ACHN (cell line): ENCODE measurements at places on chromosomes 11 and 22.

DNA sequence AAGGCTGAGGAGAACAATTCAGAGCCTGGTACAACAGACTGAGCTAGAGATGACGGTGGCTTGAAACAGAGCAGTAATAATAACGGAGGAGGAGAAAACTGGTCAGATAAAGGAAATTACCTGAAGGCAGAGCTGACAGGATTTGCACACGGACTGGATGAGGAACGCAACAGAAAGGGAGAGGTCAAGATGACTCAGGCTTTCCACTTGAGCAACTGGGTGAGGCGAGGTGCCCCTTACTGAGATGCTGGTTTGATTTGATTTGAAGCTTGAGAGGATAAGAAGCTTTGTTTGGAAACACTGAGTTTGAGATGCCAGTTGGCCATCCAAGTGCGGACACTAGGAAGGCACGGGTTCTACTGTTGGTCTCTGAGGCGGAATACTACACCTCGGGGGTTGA lies 35.4 kb upstream of the NRIP3 start:
- peak; percentile 81 for DNase-seq

DNA sequence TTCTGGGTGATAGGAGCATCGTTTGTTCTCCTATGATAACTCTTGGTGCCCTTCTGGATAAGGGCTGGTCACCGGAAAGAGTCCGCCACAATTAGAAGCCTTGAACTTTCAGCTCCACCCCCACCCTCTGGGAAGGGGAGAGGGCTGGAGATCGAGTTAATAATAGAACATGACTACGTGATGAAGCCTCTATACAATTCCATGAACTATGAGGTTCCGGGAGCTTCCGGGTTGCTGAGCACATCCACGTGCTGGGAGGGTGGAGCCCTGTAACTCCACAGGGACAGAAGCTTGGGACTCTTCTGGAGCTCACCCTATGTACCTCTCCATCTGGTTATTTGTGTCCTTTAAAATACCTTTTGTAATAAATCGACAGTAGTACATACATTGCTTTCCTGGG lies 40.3 kb downstream of the ARHGAP42 start:
- DNase-seq, result no peak

GRCh38 chr11:61967924-61968757 lies 707 bp upstream of the FTH1 start:
- DNase-seq, result peak; percentile 26

GRCh38 chr11:68798221-68798813 lies 43.4 kb downstream of the CPT1A start:
- peak; percentile 5 for DNase-seq

DNA sequence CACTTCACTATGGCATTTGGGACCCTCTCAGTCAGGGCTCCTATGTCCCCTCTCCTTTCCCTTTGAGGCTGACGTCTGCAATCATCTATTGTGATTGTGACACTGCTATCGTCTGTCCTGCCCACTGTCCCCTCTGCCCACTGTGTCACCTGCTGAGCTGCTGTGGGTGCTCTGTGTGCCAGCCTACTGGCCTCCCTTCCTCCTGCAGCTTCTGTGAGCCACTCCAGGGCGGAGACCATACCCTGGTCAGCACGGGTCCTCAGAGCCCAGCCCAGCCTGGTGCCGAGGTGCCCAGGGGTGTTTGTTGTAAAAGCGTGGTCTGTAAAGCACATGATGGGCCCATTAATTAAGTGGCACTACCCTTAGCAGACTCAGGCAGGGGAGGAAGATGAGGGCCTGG lies 29.4 kb downstream of the MPPED1 start:
- no peak for DNase-seq

- DNase-seq, result no peak
Observed at GRCh38 chr11:82815406-82815805, 81.7 kb upstream of the FAM181B start.

DNA sequence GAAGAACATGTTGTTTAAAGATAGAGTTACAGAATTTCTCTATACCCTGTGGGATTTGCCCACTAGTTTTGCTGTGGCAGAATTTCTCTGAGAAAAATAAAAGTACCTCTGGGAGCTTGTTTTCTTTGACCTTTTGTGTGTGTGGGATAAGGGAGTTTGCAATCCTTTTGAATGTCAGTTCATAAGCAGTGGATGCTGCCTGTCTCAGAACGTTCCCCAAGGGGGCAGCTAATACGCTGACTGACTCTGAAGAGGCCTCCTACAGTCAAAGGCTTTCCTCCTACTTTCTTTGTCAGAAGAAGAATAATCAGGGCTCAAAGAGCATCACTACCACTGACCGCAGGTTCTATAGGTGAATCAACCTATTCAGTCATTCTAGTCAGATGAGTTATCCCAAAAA lies 140.6 kb downstream of the AASDHPPT start:
- DNase-seq, result no peak

DNA sequence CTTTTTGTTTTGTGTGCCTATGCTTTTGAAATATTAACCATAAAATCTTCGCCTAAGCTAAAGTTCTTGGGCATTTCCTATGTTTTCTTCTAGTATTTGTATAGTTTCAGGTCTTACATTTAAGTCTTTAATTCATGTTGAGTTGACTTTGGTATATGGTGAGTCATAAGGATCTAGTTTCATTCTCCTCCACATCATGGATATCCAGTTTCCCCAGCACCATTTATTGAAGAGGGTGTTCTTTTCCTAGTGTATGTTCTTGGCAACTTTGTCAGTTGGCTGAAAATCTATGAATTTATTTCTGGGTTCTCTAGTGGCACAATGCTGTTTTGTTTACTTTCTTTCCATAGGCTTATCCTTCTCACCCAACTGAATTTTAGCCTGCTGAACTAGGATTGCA lies 49.0 kb downstream of the CTSC start:
- DNase-seq, result no peak

- no peak for DNase-seq
Observed at GRCh38 chr11:105388006-105388405, 221.9 kb upstream of the GRIA4 start.

DNA sequence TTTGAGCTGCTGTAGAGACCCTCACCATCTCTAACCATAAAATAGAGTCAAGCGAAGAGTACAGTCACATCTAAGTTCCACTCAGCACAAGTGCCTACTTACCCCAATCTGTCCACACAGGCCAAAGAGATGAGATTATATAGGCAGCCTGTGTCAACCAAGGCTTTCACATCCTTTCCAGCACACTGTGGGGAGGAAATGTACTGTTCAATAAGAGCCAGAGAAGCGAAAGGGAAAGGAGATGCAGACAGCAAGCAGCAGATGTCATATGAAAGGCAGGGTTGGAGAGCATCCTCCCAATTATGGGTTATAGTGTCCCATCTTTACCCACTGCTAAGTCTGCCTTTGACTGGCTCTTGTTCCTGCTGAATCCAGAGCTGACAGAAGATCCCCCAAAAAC lies 16.4 kb downstream of the NRIP3 start:
- no peak for DNase-seq

- peak; percentile 28 for DNase-seq
Observed at GRCh38 chr11:132126973-132127899, 756.8 kb downstream of the NTM start.

- no peak for DNase-seq
Observed at GRCh38 chr22:25970374-25970911, 198.8 kb upstream of the SEZ6L start.

DNA sequence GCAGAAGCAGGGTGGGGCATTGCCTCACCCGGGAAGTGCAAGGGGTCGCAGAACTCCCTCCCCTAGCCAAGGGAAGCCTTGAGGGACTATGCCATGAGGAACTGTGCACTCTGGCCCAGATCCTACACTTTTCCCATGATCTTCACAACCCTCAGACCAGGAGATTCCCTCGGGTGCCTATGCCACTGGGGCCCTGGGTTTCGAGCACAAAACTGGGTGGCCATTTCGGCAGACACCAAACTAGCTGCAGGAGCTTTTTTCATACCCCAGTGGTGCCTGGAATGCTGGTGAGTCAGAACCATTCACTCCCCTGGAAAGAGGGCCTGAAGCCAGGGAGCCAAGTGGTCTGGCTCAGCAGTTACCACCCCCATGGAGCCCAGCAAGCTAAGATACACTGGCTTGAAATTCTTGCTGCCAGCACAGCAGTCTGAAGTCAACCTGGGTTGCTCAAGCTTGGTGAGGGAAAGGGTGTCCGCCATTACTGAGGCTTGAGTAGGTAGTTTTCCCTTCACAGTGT lies 573.7 kb upstream of the ANO3 start:
- DNase-seq, result peak; percentile 55

GRCh38 chr11:75663808-75664207 lies 5.0 kb downstream of the MAP6 start:
- DNase-seq, result no peak

DNA sequence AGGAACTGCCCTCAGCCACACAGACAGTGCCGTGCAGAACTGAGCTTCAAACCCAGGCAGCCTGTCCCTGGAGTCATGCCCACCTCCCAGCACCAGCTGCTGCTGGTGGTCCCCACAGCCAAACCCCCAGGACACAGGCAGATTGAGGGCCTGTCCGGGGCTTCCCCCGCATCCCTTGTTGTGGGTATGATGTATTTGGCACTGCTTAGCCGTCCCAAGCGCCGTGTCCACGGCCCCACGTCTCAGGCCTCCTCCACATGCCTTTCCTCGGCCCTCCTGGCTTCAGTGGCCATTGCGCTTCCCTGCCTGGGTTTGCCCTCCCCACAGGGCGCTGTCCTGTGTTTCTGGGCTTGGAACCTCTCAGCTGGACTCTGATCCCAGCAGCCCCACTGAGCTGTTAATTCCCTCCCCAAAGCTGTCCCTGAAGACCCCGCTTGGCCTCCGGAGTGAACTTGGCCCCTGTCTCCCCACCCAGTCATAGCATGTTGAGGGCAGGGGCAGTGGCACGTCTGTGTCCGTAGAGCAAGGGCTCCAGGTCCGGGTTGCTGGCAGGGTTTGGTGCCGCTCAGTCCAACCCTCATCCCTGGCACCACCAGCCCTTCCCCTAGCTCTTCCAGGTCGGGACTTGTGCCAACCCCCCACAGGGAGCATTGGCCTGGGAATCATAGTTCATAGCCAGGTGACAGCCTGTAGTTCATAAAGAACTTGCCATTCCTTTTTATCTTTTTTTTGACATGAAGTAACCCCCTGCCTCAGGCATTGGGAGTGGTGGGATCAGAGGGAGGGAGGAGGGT lies 34.5 kb upstream of the TEF start:
- DNase-seq, result no peak

GRCh38 chr11:67158221-67158620 lies 39.2 kb downstream of the KDM2A start:
- no peak for DNase-seq

- DNase-seq, result no peak
Observed at GRCh38 chr22:48068323-48068885, 1306.0 kb downstream of the TBC1D22A start.

DNA sequence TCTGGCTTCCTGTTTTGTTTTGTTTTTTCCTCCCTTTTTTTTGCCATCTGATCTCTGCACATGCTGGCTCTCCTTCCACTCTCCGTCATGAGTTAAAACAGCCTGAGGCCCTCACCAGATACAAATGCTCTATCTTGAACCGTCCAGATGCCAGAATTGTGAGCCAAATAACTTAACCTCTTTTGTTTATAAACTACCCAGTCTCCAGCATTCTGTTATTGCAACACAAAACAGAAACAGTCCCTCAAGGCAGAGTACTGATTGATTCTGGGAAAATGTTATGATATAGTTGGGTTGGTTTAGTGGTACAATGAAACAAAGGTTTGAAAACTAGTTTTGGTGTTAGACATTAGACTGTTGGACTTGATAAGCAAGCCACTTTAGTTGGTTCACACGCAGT lies 1390.0 kb upstream of the RAG2 start:
- DNase-seq, result no peak

GRCh38 chr22:22927196-22927887 lies 39.7 kb downstream of the IGLL5 start:
- DNase-seq, result no peak

DNA sequence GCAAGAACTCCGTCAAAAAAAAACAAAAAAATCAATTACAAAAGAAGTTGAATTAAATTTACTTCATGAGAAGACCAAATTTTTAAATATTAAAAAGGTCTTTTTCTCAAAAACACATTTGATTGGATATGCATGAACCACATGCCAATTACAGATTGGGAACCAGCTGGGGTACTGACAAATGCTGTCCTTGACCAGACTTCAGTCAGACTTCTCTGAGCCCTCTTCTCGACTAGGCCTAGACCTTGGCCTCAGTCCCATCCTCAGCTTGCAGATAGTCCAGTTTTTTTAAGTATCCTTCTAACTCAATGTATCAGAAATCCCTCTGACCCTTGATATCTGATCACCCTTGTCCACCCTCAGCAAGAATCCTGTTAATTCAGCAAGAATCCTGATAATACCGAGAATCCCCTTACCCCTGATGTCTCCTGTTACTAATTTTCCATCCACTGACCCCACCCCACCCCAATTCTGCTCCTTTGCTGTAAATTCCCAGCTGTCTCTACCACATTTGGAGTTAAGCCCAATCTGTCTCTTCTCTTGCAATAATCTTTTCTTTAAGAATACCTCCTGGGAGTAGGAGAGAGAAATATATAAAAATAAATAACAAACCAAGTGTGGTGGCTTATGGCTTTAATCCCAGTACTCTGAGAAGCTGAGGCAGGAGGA lies 30.9 kb downstream of the OR4D9 start:
- DNase-seq, result no peak

GRCh38 chr22:44424359-44424682 lies 73.7 kb downstream of the RTL6 start:
- no peak for DNase-seq

DNA sequence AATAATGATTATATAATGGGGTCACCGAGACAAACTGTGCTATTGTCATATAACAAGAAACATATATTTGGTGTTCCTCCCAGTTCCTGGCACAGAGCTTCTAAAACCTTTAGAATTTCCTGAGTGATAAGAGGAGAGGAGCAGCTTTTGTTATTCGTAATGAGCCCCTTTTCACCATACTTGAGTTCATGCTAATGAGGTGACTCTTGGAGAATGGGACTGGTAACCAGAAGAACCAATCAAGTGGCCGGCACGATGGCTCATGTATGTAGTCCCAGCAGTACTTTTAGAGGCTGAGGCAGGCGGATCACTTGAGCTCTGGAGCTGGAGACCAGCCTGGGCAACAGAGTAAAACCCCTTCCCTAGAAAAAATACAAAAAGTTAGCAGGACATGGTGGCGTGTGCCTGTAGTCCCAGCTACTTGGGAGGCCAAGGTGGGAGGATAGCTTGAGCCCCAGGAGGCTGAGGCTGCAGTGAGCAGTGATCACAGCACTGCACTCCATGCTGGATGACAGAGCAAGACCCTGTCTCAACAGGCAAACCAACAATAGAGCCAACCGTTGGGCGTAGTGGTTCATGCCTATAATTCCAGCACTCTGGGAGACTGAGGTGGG lies 62.7 kb upstream of the FTH1 start:
- no peak for DNase-seq

DNA sequence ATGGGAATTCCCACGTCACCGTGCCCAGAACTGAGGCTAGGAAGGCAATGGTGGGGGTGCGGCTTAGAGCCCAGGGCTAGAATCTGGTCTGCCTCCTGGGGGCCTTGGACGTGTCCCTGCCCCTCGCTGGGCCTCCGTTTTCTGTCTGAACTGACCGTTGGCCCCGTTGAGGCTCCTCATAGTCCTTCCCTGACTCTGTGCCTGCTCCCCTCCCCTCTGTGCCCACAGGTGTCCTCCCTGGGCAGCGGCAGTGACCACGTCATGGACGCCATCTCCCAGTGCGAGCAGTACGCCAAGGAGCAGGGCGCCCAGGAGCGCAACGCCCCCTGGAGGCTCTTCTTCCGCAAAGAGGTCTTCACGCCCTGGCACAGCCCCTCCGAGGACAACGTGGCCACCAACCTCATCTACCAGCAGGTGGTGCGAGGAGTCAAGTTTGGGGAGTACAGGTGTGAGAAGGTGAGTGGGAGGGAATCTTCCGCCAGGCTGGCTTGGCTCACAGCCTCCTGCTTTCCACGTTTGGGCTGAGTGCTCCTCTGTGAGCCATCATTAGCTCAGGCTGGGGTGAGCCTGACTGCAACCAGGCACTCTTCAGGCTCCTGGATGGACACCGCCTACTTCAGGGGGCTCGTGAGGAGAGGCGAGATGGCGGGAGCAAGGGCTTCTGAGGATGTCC lies 63.9 kb downstream of the MYO7A start:
- DNase-seq, result peak; percentile 92
